ENCODE measurements at places on chromosomes 11 and 22.
A peak's percentile ranks its signal among the peaks of the same experiment; 100 is the strongest.

DNA sequence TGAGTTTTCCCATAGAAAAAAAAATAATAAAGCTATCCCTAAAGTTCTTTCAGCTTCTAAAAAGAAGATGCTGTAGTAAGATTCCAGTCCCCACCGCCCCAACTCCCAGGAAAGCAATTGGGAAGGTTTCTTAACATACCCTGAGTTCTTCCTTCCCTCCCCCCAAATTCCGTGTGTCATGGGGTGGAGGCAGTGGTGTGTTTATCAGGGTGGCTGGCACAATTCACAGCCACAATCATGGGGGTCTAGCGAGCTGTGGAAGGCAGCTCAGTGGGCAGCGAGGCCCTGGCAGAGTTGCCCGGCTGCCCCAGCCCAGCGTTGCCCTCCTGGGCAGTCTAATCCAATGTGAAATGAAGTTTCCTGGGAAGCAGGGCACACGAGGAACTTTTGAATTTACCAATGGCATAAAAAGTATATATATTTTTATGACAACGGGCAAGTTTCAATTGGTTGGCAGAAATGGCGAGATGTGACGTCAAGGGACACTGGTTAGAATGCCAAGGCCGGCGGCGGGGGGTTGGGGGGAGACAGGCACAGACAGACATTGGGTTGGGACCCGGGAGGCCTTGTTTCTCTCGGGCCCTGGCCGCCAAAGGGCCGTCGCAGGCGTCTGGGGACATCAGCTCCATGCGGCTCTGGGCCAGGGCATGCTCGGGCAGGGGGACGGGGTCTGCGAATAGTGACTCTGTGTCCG is 80.7 kb upstream of the PPARA start:
- peak; percentile 96 for DNase-seq

DNA sequence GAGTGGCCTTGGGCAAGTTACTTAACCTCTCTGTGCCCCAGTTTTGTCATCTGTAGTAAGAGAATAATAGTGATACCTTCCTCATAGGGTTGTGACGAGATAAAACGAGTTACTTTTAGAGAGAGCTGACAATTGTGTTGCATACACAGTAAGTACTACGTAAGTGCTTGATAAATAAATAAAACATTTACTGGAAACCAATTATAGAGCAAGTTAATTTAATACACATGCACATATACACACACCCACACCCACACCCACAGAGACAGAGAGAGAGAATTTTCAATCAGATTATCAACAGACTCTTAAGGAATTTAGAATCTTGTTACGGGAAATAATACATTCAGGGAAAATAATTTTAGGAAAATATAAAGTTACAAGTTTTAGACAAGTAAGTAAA is 1045.8 kb upstream of the TENM4 start:
- DNase-seq, result no peak

DNA sequence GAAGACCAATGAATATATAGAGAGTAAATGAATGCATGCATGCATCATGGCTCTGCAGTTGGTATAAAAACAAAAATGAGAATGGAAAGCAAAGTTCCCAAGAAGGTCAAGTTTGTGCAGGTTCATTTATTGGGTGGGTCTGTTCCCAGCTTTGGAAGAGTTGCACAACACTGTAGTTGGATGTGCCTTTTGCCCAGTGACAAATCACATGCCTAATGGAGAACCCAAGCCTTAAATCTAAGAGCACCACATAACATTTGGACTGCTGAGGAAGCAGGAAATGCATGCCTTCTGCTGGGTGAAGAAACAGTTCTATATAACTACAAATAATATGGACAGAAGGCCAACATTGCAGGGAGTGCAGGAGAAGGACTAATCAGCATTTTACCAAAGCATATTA is 30.6 kb downstream of the PRCP start:
- DNase-seq, result no peak

- no peak for DNase-seq
Measured at GRCh38 chr11:13117344-13117743, 108.2 kb downstream of the RASSF10 start.

DNA sequence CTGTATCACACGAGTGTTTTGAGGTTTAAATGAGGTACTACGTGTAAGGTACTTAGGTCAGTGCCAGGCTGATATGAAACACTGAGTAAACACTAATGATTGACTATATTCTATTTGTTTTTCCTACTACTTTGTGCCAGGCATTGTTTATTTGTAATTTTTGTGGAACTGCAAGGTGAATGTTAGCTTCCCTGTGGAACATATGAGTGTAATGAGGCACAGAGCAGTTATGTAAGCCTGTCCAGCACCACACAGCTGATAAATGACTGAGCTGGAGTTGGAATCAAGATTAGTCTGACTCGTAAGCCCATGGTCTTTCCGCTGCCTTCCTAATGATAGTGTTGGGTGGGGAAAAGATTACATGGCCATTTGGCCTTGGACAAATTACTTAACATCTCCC is 5.9 kb downstream of the SLC37A2 start:
- DNase-seq, result no peak

DNA sequence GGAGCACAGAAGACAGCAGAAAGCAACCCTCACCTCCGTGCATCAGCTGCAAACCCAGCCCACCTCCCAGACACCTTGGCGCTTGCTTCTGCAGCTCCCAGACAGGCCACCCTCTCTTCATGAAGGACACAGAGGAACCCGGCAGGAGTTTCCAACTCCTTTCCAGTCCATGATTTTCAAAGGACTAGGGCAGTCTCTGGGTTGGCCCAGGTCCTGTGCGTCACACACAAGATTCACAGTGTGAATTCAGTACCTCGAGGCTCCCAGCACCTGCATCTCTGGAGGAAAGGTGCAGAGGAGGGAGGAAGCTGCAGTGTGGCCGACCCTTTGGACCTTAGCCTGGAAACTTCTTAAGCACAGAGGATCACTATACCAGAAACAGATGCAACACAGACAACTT is 61.0 kb upstream of the BID start:
- no peak for DNase-seq

GRCh38 chr11:74330075-74330858 is 18.8 kb upstream of the P4HA3 start:
- no peak for DNase-seq

DNA sequence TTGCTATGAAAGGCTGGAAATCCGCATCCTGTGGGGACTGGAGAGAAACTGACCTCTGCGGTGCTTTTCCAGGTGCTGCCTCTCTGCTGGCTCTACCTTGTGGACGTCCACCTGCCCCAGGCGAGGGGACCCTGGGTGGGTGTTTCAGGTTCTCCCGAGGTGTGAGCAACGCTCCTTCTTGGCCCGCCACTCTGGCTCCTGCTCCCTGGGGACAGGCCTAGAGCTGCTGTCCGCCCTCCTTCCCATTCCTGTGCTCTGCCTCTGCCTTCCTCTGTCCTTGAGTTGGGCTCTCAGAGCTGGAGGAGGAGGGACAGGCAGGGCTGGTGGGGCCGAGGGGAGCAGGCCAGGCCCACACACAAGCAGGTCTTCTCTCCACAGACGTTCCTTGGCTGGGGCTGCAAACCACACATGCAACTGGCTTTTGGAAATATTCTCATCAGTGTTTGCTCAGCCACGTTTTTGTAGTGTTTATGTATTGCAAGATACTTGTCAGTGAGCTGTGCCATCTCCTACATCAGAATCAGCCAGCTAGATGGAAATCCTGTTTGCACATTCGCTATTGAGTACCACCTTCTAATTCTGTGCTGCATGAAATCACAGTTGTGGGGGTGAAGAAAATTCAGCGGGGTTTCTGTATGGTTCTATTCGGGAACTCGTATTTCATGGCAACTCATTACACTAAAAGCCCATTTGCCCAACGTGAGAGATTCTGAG is 1115.0 kb downstream of the BRD1 start:
- DNase-seq, result no peak

DNA sequence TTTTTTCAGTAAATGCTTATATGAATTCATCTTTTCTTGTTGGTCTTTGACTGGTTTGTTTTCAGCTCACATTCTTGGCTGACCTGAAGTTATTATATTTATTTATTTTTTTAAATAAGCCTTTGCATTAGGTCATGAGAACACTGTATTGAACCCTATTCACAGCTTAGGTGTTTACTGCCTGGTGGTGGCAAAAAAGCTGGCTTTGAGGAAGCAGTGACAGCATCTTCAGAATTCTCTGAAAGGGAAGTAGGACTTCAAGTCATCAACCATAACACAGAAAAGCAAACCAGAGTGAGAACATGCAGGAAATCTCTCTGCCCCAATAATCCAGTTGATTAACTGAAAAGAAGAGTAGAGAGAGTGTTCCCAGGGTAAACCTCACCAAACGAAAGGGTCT is 30.3 kb upstream of the MMP13 start:
- no peak for DNase-seq

DNA sequence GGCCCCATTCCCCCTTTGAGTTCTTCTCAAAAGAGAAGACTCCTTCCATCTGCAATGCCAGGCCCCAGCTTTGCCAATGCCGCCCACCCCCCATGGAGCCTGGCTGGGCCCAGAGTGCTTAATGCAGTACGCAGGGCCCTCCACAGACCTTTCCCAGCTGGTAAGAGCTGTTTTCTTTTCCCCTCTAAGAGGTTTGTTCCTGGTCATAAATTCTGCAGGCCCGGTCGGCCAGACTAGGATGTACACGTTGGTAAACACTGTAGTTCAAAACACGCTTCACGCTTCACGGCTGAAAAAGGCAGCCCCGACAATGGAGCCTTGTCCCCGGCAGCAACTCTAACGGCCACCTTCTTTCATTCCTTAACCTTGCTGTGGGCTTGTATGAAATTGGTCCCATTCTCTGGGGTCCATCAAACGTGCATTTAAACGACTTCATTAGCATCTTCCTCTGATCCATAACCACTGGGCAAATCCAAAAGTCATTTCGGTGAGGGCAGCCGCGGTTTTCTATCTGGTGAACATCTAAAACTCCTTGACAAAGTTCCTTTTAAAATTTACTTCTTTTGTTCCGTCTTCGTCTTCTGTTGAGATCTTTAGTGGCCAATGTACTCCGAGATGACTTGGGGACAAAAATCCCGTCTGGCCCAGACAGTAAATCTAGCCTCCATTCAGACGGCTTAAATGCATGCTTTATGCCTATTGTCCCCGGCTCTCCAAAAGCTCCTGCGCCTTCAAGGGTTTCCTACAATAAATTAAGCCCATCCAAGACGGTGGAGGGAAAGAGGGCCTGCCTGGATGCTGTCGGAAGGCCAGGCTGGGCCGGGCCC is 60.0 kb upstream of the MYEOV start:
- DNase-seq, result no peak

- no peak for DNase-seq
Measured at GRCh38 chr11:26554455-26554854, 17.6 kb downstream of the MUC15 start.

GRCh38 chr11:67261946-67262681 is 4.2 kb upstream of the GRK2 start:
- DNase-seq, result no peak

- peak; percentile 58 for DNase-seq
Measured at GRCh38 chr11:117097389-117098268, 599 bp downstream of the SIK3 start.

GRCh38 chr11:133040289-133040900 is 491.9 kb downstream of the OPCML start:
- no peak for DNase-seq

All from NCI-H1105 treated with DMSO at 0.1 percent for 48 hours (cell line).